Hematopoietic multipotent progenitor cell treated with erythropoietin and hydrocortisone succinate and interleukin-3 and kit ligand, for 15 days (in vitro differentiated cells): ENCODE measurements at places on chromosomes 11 and 22.

GRCh38 chr11:26958702-26959049, 35.2 kb upstream of the FIBIN start:
- DNase-seq, result no peak

- no peak for DNase-seq
Observed at GRCh38 chr11:9609002-9609759, 35.7 kb downstream of the WEE1 start.

GRCh38 chr22:17830043-17830961, 56.0 kb upstream of the BID start:
- peak; percentile 87 for DNase-seq

DNA sequence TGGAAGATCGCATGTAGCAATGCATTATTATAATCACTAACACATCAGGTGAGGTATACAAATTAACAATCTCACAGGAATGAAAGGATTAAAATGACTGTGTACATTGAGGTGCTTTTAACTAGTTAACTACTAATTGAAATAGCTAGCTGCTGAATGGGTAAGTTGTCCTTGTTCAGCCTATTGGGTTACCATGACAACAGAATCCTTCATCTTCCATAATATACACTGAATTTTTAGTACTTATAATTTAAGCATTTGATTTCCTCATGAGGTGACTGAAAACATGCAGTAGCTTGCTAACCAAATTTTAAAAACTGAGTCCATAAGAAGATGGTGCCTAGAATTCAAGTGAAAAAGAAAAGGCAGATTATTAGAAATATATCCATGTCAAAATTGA, 347.9 kb downstream of the FAT3 start:
- no peak for DNase-seq

GRCh38 chr11:124313131-124313530, 618 bp downstream of the OR8D1 start:
- DNase-seq, result no peak

DNA sequence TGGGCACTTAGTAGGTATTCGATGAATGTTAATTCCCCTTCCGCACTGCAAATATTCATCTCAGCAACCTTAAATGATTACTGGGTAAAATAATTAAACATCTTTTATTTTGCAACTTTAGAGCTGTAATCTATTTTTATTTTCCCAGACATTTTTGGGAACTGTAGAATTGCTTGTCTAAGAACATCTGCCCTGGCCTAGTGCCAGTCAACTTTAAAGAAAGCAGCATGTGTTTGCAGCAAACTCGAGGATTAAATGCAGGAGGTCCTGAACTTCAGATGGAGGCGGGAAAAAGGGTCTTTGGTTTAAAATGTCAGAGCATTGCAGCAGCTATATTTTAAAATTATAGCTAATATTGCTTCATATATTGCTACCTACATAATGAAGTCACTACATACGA, 190.0 kb downstream of the PGR start:
- no peak for DNase-seq

DNA sequence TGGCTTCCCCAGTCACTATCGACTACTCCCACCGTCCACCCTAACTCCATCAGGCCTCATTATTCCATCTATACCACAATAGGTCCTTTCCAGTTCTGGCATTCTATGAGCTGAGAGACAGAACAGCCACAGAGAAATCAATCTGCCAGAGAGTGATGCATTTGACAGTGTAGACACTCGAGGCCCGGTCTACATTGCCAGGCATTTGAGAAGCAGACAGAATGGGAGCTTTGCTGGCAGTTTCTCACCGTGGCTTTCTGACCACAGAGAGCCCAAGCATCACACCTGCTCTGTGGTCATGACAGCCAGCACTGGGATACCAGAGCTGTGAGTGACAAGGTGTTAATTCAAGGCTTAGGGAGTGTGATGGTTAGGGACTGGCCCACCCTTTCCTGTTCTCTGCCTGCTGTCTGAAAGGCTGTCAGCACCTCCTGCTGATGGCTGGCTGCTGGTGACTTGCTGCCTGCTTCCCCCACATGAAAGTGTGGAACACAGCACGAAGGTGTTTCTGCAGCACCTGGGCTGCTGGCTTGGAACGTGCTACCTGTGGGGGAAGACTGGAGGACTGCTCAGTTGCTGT, 137.8 kb downstream of the KIRREL3 start:
- DNase-seq, result no peak

DNA sequence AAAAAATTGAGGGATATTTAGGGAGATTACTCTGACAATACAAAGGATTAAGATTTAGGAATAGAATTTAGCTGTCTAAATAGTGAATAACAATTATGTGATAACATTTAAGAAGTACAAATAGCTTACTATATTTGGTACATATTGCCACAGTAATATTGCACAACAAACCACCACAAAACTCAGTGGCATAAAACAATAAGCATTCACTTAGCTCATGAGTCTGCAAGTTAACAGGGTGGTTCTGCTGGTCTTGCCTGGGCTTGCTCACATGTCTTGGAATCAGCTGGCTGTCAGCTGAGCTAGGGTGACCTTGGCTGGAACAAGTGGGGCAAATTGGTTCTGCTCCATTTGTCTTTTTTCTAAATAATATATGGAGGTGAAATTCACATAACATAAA, 115.1 kb downstream of the DCDC1 start:
- no peak for DNase-seq

- DNase-seq, result no peak
Observed at GRCh38 chr11:92852229-92852628, 117.2 kb upstream of the MTNR1B start.

- DNase-seq, result no peak
Observed at GRCh38 chr11:34600339-34601084, 20.4 kb upstream of the EHF start.

- DNase-seq, result no peak
Observed at GRCh38 chr22:33920197-33920540, at the start of gene LARGE1. LARGE1 (minus strand) TSS chr22:33920476.

- no peak for DNase-seq
Observed at GRCh38 chr11:30125456-30125855, 105.4 kb upstream of the FSHB start.

GRCh38 chr22:18042685-18043084, 18.3 kb upstream of the MICAL3 start:
- no peak for DNase-seq

DNA sequence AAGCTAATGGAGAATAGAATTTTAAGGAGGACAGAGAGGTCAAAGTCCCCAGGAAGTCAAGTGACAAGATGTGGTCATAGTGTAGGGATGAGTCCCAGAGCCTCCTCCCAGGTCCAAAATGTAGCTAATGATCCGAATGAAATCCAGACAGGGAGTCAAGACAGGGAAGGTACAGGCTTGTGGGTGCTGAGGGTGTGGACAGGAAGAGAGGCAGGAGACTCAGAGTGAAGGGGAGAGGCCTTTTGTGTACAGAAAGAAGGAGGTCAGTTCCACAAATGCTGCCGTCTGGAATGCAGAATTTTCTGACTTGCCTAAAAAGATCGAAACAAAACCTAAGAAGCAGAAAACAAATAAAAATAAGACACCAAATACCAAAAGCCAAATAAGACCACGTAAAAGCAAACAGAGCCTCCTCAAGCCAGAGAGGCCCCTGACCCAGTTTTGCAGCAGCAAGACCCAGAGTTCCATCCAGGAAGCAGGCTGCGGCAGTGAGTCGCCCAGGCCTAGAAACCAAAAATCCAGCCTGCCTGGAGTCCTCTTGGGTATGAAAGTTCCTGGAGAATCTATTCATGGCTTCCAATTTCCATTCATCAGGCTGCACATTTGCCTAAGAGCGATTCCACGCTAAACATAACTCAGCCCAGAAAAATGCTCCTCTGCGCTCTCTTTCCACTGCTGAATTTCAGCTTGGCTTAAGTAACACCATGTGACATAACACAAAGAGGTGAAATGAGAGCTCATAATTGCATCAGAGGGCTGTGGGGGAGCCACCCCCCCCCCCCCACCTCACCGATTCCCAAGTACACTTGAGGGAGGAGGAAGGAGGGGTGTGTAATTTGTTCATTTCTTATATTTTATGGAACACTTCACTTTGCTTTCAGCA, 71.2 kb downstream of the KIRREL3 start:
- DNase-seq, result no peak

GRCh38 chr11:3894128-3894731, 38.8 kb downstream of the STIM1 start:
- DNase-seq, result no peak
